ENCODE measurements at places on chromosomes 2 and 18.

DNA sequence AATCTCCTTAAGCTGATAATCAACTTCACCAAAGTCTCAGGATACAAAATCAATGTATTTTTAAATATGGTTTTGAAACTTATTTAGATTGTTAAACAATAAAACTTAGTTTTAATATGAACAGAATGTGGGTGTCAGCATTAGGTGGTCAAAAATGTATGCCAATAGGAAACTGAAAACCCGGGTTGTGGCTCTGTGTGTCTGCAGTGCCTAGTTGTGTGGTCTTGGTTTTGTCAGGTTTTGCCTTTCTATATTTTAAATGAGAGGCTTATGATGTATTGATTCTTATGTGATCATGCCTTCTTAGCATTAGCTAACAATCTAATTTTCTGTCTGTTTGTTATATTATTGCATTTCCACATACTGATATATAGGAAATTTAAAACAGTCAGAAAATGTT, 227.8 kb downstream of the ZNF407 start:
- DNase-seq: no peak

DNA sequence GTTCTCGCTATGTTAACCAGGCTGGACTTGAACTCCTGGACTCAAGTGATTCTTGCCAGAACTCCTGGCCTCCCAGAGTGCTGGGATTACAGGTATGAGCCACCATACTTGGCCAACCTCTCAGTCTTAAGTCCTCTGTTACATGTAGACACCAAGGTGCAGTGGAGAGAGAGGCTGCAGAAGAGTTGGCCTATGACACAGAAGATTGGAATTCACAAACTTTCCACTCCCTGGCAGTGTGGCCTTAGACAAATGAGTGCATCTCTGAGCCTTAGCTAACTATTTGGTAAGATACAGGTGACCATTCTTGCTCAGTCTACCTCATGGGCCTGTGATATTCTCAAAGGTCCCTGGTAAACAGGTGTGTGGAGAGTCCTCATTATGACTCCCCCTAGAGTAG, 159.7 kb downstream of the MYCN start:
- DNase-seq: no peak

GRCh38 chr2:70475266-70475665, 78.4 kb downstream of the TGFA start:
- peak; percentile 38 for DNase-seq

GRCh38 chr2:224175538-224175937, 136.5 kb upstream of the SERPINE2 start:
- no peak for DNase-seq

- no peak for DNase-seq
These were observed 226.9 kb downstream of the VAPA start for GRCh38 chr18:10140461-10141282.

DNA sequence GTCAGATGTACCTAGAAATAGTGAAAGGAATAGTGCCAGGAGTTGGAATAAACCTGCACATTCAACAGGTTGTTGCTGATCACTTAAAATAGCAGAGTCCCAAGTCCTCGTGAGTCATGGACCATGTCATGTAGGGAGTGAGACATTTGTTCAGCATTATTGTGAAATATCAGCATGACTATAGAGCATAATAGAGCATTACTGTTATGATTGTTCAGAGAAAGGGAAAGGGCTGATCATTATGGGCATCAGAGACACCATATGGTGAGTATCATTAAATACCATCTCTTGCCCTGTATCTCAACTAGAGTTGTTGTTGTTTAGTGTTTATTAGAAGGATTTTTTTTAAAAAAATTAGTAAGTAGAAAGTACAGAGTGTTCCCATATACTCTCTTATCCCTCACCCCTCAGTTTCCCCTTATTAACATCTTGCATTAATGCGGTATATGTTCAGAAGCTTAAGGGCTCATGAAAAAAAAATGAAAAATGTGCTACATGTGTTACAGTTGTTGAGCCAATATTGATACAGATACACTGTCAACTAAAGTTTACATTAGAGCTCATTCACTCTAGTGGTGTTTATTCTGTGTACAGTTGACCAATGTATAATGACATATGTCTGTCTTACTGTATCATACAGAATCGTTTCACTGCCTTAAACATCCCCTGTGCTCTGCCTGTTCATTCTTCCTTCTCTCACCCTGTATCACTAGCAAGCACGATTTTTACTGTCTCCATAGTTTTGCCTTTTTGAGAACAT, 5.7 kb downstream of the ELAC1 start:
- DNase-seq: no peak

GRCh38 chr2:235066895-235067294, 115.1 kb downstream of the SH3BP4 start:
- DNase-seq: no peak

DNA sequence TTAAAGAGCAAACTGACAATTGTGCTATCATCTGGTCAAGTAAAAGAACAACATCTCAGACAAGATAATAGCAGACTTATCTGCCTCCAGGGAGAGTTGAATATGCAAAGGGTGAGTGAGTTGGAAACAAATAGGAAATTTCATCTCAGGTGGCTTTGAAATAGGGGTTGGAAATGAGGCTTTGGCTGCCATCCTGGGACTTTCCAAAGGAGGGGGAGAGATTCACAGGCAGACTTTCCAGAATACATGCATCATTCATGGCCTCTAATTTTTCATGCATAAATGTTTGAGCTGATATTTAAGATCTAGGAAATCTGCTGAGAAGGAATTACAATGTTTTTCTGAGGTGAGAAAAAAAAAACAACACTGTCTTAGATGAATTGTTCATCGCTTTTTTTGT, 300.5 kb downstream of the ALK start:
- no peak for DNase-seq

DNA sequence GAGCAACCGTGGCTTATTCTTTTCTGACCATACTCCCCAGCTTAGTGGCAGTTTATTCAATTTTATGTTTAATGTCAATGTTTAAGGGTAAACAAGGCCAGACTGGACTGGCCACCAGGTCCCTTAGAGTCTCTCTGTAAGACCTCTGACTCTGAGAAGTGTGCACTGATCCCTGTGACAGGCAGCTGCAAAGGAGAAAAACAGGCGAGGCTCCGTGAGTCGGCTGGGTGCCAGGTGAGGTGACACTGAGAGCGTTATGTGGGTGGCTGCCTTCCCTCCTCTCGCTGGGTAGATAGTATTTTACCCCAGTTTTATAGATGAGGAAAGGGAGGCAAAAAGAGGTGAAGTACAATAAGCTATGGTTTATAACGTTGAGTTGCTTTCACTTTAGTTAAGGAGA, 139.4 kb upstream of the HDAC4 start:
- no peak for DNase-seq

GRCh38 chr2:98293030-98293429, 53.2 kb upstream of the CNGA3 start:
- DNase-seq: no peak

DNA sequence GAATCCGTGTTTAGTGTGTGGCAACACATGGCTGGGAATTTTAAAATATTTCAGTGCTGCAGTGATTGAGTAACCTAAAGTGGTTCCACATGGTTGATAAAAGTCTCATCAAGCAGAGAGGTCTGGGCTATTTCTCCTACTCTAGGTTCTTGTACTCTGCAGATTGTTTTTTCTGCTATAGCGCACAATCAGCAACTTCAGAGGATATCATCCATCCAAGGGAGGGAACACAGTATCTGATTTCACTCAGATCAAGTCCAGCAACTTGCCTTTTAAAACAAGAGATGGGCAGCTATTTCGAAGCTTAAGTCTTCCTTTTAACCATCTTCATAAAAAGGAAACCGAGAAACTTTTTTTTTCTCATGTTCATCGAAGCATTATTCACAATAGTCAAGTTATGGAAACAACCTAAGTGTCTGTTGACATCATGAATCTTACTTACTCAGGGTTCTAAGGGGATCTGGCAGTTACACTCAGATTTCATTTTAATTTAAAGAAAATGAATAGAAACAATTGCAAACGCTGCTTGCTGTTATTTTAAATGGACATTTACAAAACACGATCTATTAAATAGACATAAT, 172.7 kb upstream of the TRIB2 start:
- DNase-seq: no peak

GRCh38 chr2:31312898-31313297, 78.9 kb downstream of the EHD3 start:
- DNase-seq: no peak

DNA sequence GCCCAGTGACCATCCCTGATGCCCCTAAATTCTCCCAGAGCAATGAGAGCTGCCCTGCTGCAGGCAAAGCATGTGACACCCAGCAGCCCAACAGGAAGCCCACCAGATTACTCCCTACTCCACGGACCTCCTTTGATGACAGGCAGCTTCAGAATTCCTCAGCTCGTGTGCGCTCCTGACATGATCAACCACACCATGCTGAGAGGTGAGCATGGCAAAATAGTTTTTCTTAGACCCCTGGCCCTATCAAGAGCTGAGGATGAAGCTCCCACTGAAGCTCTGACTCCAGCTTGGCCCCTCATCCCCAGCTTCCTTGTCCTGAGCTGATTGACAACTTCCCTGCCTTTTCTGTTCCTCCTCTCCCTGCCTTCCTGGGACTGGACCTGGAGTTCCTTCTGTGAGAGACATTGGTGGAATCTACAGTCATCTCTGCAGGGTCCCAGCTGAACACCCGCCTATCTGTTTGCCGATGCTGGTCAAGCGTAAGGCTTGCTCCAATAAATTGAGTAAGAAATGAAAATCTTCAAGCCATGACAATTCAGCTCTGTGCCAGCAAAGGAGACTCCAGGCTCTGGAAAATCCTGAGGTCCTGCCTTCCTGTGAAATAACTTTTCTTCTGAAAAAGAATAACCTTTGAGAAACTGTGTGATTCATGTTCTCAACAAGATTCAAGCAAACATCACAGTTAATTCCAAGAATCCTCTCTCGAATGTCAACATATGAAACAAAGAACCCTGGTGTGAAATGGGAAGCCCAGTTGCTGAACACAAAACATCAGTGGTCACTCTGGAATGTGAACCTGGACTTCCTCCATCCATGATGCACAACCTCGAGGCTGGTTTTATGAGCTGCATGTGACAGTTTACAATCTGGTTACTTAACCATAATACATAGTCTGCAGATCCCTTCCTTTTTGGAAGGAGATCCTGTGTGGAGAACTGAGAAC, 201.1 kb downstream of the SPP2 start:
- DNase-seq: no peak

- DNase-seq: no peak
These were observed 27.5 kb upstream of the FAM124B start for GRCh38 chr2:224429441-224429810.

DNA sequence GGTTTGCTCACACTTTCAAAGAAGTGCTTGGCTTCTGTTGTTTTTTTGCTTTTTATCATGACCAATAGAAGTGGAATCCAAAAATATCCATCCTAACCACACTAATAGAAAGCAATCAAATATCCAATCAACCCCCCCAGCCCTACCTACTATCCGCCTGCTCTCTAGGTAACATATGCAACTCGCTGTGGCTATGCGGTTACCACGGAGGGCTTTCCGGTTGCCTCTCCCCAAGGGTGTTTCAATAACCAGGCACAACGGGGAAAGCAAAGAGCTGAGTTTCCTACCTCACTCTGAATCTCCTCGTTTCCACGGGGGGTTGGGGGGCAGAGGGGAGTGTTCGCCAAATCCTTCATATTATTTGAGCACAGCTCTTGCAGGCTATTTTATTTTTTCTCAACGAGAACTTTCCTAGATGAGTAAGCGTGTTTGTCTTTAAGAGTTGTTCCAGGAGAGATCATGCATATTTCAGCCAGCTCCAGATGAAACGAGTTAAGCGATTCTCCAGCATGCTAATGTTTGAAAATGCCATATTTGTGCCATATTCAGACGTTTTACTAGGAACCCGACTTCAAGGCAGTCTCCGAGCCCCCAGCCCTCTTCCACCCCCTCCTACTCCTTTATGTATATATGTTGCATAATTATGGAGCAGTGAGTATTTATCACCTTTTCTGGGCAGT, 30.3 kb downstream of the PAX3 start:
- DNase-seq: no peak

- DNase-seq: no peak
These were observed 53.9 kb downstream of the WDSUB1 start for GRCh38 chr2:159232456-159233170.

GRCh38 chr2:78065366-78065765, 543.2 kb upstream of the LRRTM4 start:
- no peak for DNase-seq

DNA sequence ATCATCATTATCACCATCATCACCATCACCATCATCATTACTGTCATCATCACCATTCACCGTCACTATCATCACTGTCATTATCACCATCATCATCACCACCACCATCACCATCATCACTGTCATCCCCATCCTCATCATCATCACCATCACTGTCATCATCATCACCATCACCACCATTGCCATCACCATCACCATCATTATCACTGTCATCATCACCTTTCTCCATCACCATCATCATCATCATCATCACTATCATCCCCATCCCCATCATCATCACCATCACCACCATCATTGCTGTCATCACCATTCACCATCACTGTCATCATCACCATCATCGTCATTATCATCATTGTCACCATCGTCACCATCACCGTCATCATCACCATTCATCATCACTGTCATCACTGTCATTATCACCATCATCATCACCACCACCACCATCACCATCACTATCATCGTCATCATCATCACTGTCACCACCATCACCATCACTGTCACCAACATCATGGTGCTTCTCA, 9.8 kb downstream of the HPCAL1 start:
- DNase-seq: no peak

DNA sequence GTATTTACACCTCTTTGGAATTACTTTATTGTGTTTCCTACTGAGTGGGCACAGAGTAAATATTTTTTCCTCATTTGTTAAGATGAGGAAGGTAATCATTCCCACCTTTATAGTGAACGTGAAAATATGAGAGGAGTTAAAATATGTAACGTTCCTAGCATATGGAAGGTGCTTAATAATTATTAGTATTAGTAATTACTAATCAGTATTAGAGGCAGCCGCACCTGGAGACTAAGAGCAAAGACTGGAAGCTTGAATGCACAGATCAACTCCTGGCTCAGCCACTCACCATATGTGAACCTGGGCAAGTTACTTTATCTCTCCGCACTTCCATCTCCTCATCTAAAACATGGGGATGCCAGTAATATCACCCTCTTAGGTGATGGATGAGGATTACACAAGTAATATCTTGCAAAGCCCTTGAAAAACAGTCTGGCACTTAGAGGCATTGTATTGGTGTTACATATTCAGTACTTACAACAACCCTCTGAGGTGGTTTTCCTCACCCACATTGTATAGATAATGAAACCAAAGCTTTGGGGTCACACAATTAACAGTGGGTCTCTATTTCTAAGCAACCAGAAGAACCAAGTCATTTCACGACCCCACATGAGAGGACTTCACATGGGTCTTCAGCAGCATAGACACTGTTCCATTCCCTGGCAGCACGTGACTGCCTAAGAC, 100.3 kb upstream of the KCTD1 start:
- no peak for DNase-seq

GRCh38 chr2:176405477-176405876, 136.2 kb downstream of the MTX2 start:
- no peak for DNase-seq

GRCh38 chr2:224310943-224311625, 90.8 kb downstream of the FAM124B start:
- DNase-seq: no peak
